ENCODE measurements at places on chromosomes 12 and 14. TPM values are rescaled to one million over a fixed set of nuclear protein-coding genes. Genes with fewer than 3 reads are reported as not detected.

DNA sequence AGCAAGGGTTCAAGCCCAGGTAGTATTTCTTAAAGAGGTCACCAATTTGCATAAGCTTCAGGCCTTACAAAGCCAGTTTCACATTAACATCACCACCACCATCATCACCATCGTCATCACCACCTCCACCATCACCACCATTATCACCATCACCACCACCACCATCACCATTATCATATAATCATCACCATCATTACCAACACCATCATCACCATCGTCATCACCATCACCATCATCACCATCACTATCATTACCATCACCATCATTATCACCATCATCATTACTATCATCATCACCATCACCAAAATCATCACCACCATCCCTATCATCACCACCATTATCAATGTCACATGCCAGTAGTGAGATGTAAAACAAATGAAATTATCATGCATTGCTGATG, 50.4 kb upstream of the RIMBP2 start:
- DNase-seq = no peak

GRCh38 chr12:58919231-58920101, 838 bp downstream of the LRIG3 start:
- DNase-seq = no peak

DNA sequence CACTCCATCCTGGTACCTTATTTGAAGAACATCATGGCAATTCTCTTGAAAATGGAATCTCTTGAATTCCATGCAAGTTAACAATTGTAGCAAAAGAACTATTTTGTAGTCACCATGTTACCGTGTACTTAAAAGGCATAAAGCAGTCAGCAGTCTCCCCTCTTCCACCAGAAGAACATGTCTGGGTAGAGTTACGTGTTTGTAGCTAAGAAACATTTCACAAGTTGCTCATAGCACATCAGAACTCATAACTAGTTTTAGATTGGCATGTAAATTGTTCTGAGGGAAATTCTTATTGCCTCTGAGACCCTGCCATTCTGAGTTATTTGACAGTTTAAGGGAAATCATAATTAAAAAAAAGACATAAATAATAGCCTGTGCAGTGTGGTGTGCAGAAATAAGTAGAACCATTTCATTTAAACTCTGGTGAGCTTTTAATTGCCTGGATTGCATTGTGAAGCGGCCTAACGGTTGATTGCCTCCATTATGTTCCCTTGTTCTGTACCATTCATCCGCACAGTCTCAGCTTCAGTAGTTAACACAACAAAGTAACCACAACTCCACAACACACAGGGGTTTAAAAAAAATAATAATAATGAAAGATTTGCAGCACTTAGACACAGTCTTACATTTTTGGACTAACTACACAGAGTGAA, 2.6 kb downstream of the LMO3 start:
- no peak for DNase-seq

GRCh38 chr12:50859621-50860310, 17.0 kb downstream of the TMPRSS12 start:
- no peak for DNase-seq

GRCh38 chr12:113638460-113638775, 166.7 kb upstream of the LHX5 start:
- DNase-seq = no peak

DNA sequence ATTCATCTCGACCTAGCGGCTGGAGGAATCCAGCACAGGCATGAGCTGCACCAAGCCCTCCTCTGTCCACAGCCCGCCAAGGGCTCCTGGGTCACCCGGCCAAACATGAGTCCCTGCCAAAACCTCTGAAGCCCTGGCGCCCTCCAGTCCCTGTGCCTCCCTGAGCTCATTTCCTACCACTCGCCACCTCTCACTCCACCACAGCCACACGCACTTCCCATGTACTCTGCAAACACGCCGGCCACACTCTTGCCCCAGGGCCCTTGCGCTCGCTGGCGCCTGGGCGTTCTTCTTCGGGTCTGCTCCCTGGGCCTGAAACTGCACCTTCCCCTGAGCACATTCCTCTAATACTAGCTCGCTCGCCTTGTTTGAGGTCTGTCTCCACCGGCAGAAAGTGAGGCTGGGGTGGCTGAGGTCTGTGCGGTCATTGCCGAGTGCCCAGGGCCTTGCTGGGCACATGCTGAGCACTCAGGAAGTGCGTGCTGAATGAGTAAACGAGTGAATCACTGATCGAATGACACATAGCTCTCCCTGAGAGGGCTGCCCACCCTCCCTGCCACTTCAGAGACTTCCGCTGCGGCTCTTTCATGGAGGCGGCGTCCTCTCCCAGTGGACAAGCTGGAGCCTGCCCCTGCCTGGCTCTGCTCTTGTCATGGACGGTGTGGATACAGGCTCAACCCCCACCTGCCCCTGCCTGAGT, 33.7 kb upstream of the DLK1 start:
- DNase-seq = no peak

DNA sequence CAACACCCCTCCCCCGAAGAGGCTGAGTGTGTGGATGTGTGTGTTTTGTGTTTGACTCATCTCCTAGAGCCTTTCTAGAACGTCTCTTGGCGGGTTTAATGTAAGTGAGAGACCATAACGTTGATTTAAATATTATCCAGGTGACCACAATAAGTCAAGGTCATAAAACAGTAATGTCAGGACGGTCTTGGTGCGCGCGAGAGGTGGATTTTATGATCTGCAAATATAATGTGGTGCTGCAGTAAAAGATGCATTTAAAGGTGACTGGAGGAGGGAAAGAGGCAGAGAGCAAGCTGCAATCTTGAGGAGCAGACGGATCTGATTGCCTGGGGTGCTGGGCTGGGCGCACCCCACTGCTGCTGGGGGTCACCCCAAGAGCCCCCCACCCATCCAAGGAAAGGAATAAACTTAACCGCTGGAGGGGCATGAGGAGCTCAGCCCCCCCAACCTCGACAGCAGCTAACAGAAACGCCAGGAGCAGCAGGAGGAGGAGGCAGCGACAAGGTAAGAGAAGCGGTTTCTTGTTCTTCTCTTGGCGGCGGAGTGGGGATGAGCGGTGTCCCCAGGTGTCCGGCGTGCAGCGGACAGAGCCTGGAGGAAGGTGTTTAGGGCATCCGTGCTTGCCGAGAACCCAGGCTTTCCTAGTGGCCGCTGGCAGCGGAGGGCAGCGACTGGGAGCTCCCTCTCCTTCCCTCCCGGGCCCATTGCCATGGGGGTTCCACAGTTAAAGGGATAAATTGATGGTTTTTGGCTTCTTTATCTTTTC, 5.5 kb downstream of the HOXC10 start:
- no peak for DNase-seq

DNA sequence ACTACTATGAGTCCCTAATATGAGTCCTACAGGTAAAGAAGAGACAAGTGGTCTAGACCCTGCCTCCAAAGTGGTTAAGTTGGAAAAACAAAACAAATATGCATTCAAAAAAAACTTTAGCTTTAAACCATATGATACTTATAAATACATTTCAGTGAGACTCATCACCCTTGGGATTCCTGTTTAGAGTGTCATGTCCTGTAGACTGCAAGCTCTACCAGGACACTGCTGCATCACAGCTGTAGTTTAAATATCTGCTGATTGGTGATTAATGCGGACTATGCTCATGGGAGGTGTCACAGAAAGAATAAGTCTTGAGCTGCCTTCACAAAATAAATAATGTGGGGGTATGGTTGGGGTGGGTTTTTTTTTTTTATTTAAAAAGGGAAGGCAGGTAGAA, 8.8 kb upstream of the LGR5 start:
- DNase-seq = no peak

Gene CEBPE
- total RNA-seq = not detected

Gene OR6C75
- total RNA-seq = not detected

Gene RFX4
- 0.14 TPM for total RNA-seq

Data from WTC11 (cell line).